ENCODE measurements at places on chromosomes 4 and X.
A peak's percentile ranks its signal among the peaks of the same experiment; 100 is the strongest.

- DNase-seq: no peak
Observed at GRCh38 chrX:123087326-123087725, 96.8 kb upstream of the GRIA3 start.

DNA sequence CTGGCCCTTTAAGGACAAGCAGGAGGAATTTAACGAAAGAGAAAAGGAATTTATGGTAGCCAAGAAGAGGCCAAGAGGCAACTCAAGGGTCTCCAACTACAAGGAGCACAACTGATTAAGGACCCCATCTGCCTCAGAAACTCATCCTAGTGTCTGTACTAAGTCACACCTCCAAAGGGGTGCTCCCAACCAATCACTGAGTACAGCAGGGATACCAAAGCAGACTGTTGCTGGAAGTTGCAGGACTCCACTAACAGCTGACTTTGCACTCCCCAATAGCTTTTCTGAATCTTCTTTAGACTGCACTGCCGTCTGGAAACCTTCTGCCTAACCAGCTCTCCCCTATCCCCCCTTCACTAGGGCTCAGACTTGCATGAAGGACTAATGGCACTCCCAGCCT, 50.6 kb downstream of the ATP11C start:
- no peak for DNase-seq

GRCh38 chrX:42027367-42028000, 104.1 kb upstream of the CASK start:
- no peak for DNase-seq

GRCh38 chr4:83889802-83890201, 353.9 kb downstream of the GPAT3 start:
- DNase-seq: no peak

DNA sequence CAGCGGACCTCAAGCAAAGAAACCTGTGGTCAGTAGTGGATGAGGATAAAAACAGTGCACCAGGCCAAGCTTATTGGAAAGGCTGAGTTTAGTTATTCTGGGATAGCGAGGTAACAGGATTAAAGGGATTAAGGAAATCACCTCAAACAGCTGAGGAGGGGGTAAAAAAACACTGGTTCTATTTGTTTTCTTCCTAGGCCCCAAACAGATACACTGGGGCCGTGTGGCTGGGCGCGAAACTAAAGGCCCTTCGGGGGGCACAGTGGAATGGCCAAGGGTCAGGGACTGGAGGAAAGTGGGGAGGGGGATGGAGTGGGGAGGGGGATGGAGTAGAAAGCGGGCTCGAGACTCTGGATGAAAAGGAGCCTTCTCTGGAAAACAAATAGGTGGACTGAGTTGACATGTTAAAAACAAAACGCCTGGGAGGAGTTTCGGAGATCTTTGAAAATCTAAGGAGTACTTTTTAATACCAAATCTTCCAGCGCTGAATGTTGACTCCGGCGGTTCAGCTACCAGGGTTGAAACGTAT, 2.9 kb downstream of the SOX3 start:
- DNase-seq: no peak

DNA sequence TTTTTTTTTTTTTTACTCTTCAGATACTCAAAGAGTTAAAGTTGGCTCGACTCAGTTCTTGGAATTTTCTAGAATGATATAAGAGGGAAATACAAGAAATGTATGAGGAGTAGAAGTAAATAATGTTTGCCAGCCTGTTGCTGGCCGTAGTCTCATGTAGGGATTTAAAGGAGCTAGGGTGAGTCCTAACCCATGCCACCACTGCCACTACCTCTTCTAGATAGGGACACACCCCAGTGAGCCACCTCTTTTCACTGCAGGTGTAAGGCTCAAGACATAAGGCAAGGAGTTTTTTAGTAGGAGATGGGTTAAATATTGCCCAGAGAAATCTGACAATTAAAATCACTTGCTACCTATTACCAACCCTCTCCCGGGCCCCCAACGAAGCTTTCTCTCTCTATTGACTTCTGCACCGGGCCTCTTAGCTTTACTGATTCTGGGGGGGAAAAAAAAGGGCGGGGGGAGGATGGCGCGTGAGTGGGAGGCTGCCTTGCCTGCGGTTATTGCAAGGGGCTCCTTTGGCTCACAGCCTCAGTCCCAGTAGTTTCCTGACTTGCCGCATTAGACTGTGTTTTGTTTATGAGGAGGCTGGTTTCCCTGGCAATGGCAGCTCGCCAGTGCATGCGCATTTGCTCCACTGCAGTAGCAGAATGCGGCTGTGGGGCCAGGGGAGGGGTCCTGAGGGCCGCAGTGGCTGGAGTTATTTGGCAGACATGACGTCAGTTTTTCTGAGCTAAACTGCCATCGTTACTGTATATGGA, 3.0 kb downstream of the LINC00632 start:
- DNase-seq: no peak

DNA sequence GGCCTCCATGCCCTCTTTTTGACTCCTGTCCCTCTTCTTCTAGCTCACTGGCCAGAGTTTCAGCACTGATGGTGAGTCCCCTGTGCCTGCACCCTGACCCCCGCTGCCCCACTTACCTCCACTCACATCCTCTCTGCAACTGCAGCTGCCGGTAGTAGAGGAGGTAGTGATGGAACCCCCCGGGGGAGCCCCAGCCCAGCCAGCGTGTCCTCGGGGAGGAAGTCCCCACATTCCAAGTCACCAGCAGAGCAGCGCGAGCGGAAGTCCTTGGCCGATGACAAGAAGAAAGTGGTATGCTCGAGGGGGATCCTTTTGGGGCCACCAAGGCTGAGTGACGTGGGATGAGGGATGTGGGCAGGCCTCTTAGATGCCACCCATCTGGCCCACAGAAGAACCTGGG, 5.8 kb downstream of the ARAF start:
- DNase-seq: no peak

DNA sequence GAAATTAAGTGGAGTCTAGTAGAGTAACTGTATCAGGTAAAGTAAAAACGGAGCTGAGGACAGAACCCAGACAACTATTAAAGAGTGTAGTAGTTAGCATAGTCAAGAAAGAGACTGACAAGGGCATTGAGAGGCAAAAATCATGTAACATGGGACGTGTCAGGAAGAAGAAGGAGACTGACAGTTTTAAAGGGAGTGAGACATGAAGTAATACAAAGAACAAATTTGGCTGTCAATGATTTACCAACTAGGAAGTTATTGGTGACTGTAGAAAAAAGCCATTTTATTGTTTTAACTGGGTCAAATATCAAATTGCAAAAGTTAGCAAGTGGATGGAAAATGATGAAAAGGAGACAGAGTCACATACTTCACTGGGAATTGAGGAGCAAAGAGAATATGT, 422.3 kb downstream of the MAPK10 start:
- DNase-seq: no peak

DNA sequence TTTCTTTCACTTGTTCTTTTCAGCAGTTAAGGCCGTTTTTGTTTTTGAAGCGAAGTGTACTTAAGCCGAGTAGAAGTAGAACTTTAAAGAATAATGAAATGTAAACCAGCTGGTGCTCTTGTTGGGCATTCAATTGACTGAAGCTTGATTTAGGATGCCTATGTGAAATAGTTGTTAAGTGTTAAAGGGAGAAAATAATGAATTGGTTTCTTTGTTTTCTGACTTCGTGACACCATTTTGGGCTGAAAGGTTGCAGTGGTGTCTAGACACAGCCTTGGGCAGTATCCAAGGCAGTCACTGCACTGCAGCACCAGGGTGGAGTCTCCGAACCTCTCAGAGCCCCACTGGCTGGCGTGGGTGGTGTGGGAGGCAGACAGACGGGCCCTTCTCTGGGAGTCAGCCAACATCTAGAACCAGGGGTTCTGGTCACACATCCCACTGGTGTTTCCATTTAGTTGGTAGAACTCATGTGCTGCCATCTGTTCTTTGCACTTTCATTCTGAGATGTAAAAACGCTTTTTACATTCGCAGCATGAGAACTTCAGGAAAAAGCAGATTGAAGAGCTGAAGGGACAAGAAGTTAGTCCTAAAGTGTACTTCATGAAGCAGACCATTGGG, 3.5 kb downstream of the UCHL1 start:
- no peak for DNase-seq

DNA sequence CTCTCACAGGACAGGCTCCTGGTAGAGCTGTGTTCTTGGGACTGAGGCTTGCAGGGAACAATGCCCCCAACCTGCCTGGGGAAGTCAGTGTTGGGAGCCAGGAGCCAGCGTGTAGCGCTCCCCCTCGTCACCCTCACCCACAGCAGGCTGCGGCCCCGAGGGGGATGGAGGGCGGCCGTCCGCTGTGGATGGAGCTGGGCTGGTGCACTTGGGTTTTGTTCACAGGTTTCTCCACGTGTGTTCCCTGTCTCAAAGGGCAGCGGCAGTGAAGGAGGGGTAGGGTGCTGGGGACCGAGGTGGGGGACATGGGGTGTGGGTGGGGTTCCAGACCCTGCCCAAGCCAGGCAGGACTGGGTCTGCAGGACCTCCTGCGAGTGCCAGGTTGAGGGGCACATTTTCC, 69.1 kb downstream of the RGS12 start:
- DNase-seq: no peak

DNA sequence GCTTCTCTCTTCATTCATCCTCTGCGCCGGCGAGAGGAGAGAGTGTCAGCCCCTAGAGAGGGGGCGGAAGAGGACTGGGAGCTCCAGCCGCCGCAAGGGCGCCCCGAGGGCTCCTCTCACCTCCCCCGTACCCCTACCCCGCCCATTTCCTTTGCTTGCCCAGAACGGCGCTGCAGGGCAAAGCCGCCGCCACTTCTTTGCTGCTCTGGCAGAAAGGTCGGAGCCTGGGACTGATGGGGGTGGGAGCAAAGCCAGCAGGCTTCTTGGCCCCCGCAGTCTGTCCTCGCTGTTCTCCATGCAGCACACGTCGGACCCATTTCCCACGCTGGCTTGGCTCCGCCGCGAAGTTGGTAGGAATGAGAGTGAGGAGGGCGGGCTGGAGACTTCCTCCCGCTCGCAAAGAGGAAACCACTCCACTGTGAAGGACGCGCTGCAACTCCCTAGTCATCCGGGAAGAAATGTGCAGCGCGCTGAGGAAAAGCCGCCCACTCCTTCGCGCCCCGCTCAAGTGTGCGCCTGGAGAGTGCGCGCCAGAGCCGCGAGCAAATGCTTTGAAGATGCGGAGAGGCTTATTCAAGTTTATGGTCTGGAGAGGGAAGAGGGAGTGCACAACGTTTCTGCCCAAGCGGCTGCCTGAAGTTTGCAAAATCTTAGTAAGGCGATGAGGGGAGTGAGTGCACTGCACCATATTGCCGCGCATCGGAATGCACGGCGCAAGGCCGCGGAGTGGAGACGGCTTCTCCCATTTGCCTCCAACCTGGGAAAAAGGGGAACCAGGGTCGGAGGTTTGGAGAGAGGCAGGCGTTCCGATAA, 2.8 kb upstream of the PCDH7 start:
- DNase-seq: no peak

DNA sequence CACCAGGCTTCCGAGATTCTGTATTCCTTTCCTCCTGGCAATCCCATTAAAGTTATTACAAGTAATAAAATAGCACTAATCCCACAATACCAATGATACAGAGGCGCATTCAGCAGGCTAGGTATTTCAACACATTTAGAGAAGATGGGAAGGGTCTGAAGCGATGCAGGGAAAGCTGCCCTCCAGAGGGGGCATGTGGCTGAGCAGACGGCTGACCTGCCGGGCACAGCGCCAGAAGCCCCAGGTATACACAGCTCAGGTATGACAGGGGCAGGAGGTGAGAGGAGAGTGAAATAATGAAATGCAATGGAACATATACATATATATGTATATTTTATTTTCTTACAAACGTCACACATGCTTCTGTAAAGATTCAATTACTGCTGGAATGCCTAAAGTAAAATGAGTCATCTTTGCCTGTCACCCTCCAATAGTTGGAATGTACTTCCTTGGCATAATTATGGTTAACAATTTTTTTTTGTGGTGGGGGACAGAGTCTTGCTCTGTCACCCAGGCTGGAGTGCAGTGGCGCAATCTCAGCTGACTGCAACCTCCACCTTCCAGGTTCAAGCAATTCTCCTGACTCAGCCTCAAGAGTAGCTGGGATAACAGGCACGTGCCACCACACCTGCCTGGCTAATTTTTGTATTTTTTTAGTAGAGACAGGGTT, 21.3 kb upstream of the CDKN2AIP start:
- DNase-seq: no peak

GRCh38 chrX:39262641-39263040, 461.4 kb downstream of the MID1IP1 start:
- DNase-seq: no peak

DNA sequence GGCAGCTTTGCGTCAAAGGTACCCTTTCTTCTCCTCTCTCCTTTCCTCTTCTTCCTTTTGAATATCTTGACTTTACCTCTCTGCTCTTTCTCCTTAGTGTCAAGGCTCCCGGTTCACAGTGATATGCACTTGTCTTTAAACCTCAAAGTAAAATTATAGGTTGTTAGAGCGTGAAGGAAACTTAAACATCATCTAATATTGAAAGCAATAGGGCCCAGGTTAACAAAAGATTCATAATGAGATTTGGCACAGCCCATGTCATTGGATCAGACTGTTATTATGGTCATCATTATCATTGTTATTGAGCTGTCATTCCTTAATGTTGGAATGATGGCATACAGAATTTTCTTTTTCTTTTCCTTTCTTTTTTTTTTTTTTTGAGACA, 32.5 kb downstream of the FTHL17 start:
- DNase-seq: no peak

- DNase-seq: no peak
Observed at GRCh38 chr4:162392946-162393345, 229.1 kb upstream of the FSTL5 start.

- DNase-seq: peak; percentile 57
Observed at GRCh38 chr4:17636696-17637622, 22.5 kb downstream of the MED28 start.

- DNase-seq: no peak
Observed at GRCh38 chrX:48683411-48683982, at the start of gene WAS. WAS (plus strand) TSS chrX:48683799; CDS start chrX:48683854, 55 bp downstream.

DNA sequence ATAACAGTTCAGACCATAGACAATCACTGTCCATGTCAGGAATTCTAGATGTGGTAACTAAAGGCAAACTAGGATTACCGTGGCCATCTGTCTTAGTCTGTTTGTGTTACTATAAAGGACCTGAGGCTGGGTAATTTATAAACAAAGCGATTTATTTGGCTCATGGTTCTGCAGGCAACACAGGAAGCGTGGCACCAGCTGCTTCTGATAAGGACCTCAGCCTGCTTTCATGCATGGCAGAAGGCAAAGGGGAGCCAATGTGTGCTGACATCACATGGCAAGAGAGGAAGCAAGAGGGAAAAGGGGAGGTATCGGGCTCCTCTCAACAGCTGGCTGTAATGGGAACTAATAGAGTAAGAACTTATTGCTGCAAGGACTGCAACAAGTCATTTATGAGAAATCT, 376.7 kb downstream of the GPM6A start:
- peak; percentile 5 for DNase-seq

- DNase-seq: no peak
Observed at GRCh38 chr4:24764345-24764744, 31.0 kb upstream of the SOD3 start.

GRCh38 chr4:7949759-7950158, 10.1 kb upstream of the AFAP1 start:
- no peak for DNase-seq

- no peak for DNase-seq
Observed at GRCh38 chr4:105305019-105305836, 158.6 kb downstream of the TET2 start.
